Substantia nigra (tissue), 51 donors: ENCODE measurements at places on chromosomes 3 and 15.

- DNase-seq: no peak
Measured at GRCh38 chr15:68491415-68492106, 59.6 kb upstream of the ITGA11 start.

DNA sequence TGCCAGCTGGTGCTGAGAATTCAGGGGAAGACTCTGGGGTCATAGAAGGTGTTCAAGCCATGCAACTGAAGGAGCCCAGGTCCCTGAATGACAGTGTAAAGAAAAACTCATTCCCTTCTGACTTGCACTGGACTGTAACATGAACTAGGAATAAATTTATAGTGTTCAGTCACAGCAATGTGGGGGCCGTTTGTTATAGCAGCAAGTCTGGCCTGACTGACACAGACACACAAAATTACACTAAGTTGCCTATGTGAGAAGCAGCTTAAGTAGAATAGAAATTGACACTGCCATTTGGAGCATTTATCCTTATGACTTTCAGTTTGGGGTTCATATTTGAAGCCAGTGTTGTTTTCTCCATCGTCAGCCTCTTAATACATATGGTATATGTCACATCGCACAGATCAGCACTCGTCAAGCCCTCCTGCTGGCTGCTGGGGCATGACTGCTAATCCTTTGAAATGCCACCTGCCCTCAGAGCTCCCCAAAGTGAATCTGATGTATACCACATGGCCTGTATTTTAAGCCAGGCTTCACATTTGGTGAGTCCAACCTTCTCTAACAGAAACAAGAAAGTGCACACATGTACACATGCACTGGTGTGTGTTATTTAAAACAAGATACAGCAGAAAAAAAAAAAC is 17.1 kb upstream of the HEG1 start:
- DNase-seq: no peak

- no peak for DNase-seq
Measured at GRCh38 chr3:3646934-3647333, 152.3 kb upstream of the LRRN1 start.

GRCh38 chr3:46361408-46362283 is 7.7 kb downstream of the CCR2 start:
- DNase-seq: no peak

DNA sequence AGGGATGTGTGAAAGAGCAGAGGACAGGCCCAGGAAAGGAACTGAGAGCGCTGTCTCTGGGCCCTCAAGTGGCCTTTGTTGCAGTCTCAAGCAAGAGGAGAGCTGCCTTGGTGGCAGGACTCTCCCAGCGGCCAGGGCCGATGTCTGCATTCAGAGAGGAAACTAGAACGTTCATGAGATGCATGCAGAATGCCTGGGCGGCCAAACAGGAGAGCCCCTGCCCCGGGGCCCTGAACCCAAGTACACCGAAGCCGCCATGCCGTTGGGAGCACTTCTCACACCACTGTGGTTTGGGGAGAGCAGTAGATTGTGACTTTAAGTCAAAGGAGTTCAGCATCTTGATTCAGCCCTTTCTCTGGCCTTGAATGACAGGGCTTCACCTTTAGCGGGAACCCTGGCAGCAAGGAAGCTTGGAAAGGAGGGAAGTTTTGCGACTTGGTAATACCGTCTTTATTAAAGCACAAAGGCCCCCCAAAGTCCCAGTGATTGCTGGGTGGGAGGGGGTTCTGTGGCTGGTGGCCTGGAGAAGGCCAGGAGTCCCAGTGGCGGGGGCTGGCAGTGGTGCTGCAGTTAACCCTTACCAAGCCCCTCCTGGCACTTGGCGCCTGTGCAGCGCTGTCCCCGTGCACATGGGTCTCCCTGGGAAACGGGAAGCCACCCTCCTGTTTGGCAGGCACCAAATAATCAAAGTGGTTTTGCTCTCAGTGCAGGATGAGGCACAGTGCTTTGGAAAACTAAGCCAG is 36.2 kb downstream of the SLC6A11 start:
- no peak for DNase-seq

DNA sequence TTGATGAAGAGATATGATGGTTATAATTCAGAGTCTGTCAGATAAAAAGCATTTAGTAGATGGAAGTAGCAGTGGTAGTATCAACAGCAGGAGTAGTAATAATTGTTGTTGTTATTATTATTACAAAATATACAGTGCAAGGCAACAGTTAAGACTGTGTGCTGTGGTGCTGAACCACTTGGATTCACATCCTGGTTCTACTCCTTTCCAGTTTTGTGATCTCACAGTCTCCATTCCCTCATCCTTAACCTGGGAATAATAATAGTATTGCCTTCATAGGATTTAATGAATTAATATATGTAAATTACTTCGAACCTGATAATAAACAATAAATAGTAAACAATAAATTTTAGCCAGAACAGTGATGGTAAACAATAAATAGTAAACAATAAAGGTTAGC is 37.1 kb upstream of the TSC22D2 start:
- DNase-seq: no peak

DNA sequence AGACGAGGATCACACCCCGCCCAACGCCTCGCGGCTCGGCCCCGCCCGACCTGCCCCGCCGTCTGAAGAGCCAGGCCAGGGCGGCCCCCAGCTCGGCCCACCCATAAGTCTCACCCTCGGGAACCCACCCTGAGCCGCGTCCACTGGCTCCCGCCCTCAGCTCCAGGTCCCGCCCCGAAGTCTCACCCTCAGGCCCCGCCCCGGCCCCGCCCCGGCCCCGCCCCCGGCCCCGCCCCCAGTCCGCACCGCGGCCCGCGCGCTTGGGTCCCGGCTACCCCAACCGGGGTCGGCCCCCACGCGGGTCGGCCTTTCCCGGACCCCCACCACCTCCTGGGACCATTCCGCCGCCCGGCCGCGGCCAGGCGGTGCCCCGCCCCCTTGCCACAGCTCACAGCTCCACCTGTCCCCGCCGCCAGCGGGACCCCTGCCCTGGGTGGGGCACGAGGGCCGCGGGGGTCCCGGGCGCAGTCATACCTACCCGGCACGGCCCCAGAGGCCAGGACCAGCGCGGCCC is 489 bp downstream of the CSPG5 start:
- no peak for DNase-seq

GRCh38 chr15:25170113-25170731 is 215.4 kb downstream of the SNRPN start:
- DNase-seq: no peak

GRCh38 chr15:75731248-75732151 is 18.9 kb upstream of the CSPG4 start:
- no peak for DNase-seq

DNA sequence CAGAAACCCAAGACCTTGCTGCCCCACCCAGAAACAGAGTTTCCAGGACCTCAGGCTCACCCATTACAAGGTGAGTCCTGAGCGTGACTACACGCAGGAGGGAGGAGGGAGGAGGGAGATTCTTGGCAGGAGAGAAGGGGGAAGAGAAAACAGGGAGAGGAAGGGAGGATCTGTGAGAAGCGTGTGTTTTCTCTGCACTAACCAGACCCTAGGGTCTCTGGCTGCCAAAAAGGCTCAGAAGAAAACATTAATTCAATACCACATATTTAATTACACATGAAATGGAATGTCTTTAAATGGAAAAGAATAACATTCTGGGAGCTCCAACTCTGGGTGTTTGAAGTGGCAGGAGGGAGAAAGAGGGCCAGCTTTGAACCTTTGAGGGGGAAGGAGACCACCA is 309.0 kb downstream of the NTRK3 start:
- DNase-seq: no peak

- DNase-seq: no peak
Measured at GRCh38 chr15:61084944-61085367, 144.1 kb downstream of the RORA start.

GRCh38 chr3:129199366-129199765 is 15.7 kb upstream of the CNBP start:
- no peak for DNase-seq

DNA sequence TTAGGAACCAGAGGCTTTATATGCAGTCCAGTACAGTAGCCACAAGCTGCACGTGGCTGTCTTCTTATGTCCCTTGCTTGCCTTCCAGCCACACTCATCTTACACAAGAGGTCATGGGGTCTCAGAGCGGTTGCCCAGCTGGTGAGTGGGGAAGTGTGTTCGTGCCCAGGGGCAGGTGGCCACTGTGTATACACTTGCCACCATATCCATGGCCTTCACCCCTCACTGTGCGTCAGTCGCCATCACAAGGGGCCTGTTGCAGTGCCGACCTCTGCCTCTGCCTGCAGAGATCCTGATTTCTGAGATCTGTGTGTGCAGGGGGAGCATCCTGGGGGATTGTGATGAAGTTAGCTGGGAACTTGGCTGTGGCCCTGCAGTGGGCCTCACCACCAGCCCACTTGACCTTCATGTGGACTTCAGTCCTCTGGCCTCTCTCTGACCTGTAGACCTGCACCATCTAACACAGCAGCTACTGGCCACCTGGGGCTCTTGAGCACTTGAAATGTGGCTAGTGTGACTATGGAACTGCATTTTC is 43.1 kb upstream of the SACM1L start:
- no peak for DNase-seq

DNA sequence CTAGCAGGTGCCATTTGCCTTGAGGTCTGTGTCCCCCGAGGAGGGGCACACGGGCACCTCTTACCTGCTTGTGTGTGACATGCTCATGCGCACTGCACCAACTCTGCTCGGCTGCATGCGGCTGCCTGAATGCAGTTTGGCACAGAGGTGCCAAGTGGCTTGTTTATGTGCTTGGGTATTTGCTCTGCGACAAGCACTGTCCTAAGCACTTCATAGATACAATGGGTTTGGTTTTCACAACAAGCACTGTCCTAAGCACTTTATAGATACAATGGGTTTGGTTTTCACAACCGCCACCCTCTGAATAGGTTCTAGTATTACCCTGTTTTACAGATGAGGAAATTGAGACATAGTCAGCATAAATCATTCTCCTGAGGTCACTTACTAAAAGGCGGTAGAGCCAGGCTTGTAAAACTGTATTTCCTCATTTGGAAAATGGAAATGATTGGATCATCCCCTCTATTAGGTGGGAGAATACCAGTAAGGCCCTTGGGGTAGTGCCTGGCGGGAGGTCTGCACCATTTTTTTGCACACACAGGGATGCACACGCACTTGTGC is 487 bp downstream of the ITIH4 start:
- DNase-seq: no peak

- DNase-seq: no peak
Measured at GRCh38 chr3:63067999-63068645, 192.9 kb upstream of the CADPS start.

- no peak for DNase-seq
Measured at GRCh38 chr3:33322412-33322811, 45.2 kb downstream of the FBXL2 start.

GRCh38 chr15:85558848-85559247 is 178.4 kb downstream of the AKAP13 start:
- DNase-seq: no peak

DNA sequence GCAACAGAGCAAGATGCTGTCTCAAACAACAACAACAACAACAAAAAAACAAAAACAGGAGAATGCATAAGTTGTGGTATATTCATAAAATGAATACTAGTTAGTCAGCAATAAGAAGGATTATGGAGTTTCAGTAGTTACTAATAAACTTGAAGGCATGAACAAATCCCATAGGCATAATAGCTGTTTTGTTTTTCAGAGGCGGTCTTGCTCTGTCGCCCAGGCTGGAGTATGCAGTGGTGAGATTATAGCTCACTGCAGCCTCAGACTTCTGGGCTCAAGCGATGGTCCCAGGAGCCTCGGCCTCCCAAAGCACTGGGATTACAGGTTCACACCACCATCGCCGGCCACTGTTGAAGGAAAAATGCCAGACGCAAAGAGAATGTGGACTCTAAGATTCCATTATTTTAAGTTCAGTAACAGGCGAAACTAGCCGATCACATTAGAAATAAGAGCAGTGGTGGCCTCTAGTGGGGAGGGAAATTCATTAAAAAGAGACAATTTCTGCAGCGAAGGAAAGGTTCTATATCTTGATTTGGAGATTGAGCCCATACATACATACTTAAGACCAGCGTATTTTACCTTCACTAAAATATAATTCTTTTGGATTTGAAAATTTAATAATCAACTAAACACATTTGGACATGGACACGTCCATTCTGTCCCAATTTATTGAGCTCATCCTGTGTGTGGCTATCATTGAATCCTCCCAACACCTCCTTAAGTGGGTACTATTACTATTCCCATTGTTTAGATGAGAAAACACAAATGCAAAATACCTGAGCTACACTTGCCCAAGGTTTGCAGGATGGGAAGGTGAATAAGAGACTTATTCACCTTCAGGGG is 27.4 kb upstream of the HDAC11 start:
- peak; percentile 34 for DNase-seq

DNA sequence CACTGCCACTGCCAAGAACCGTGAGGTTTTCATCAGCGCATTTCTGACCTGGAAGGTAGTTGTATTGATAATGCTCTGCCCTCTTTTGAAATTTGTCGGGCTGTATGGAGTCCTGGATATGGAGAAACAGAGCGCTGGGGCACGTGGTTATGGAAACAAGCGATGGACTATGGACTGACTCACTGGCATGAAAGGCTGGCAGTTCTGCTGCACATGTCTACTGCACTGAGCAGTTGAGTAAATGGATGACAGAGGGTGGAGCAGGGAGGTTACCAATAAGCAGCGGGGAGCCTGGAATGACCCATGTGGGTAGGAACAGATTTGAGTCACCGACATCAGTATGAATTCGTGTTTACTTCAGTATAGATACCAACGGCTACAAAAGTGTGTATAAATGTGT is 429.5 kb downstream of the OCA2 start:
- DNase-seq: no peak

DNA sequence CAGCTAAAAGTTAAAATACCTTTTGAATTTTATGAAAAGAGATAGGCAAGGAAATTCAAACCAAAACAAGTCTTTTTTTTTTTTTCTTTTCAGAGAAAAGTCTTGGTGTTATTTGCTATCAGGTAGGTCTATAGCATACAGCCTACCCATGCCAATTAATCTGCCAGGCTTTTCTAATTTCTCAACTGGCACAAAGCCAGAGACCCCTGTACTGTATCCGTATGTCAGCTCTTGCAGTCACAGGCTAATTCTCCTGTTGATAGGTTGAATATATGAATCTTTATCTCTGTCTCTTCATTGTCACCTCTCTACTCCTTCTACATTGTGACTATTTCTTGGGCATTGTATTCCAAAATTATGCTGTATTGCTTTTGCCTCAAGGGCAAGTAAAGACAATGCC is 133.4 kb downstream of the IL5RA start:
- DNase-seq: no peak

DNA sequence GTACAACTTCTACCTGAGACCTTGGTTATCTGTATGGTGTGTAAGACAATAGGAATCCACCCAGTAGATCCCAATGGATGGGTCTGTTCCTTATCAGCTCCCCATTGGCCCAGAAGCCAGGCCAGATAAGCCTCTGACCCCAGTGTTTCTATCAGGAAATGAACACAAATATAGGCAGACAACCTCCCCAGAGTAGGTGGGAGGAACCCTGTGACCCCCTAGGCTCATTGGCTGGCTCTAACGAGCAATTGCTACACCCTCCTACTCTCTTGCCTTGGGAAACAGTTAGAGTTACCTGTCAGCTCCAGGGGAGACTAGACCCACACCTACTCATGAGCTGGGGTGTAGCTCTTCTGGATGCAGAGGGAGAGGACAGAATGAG is 299.9 kb downstream of the UACA start:
- DNase-seq: no peak

GRCh38 chr3:183213415-183214276 is 39.4 kb upstream of the B3GNT5 start:
- DNase-seq: no peak
